ENCODE measurements at places on chromosomes 1 and 21.

- DNase-seq = peak; percentile 59
Measured at GRCh38 chr1:93344886-93345632, 648 bp upstream of the DR1 start.

DNA sequence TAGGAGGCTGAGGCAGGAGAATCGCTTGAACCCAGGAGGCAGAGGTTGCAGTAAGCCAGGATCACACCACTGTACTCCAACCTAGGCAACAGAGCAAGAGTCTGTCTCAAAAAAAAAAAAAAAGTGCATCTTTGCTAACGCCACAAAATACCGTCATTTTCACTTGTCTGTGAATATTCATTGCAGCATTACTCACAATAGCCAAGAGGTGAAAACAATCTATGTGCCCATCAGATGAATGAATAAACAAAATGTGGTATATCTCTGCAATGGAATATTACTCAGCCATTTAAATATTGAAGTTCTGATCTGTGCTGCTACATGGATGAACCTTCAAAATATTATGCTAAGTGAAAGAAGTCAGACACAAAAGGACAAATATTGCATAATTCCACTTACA is 7.9 kb upstream of the TIAM1 start:
- DNase-seq = no peak

DNA sequence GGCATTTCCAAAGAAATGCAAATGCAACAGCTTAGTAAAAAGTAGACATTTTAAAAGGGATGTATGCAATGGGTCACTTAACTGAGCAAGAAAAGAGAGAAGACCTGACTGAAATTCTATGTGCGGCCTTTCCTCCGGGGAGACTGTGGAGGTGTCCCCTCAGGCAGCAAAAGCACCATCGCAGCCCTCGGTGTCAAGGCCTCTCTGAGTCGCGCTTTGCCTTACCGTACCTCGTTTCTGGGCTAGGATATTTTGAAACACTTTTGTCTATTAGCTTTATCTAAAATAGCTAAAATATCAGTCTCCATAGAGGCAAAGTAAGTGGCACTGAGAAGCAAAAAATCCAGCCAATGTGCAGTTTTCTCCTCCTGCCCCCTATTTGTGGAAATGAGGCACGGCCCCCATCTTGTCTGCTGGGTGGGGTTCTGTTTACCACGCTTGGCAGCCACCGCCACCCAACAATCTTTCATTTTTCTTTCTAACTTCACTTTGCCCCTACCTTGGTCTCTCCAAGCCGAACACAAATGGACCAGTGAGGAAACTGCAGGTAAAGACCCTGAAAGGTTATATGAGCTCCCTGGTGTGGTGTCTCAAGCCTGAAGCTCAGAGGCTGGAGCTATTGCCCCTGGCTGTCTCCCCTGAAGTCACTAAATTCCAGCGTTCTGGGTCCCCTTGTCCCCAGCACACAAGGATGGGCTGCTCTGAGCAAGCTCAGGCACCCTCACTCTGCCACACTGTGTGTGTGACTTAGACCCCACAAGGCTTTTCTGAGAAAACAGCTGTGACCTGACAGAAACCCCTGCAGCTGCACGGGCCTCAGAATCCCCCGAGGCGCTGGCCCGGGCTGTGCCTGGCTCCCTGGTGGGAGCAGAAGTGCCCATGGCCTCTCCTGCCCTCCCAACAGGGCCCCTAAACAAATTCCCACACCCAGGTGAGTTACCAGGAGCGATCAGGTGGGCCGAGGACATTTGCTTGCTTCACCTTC is 1.6 kb downstream of the CD247 start:
- DNase-seq = no peak

- DNase-seq = no peak
Measured at GRCh38 chr1:113429461-113430153, 39.3 kb downstream of the MAGI3 start.

GRCh38 chr1:99438656-99439230 is 174.5 kb downstream of the PLPPR4 start:
- no peak for DNase-seq

- DNase-seq = peak; percentile 49
Measured at GRCh38 chr21:36134803-36135390, at the start of gene CBR3. CBR3 (plus strand) TSS chr21:36135079; CDS start chr21:36135193, 114 bp downstream.

GRCh38 chr1:115198938-115199337 is 109.6 kb upstream of the TSPAN2 start:
- DNase-seq = no peak

DNA sequence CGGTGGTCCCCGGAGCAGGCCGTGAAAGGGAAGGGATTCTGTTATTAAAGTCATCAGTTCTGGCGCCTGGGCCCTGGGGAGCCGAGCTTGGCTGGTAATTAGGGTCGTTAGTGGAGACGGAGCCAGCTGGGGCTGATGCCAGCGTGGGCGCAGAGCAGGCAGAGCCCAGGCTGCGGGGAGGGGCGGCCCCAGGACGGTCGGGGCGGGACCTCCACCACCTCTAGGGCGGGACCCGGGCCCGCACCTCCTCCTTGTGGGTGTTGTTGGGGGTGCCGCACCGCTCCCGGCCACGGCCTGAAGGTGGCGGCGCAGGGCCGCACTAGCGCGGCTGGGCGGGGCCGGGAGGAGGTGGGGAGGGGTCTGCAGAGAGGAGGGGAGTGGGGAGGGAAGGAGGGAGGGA is 470.6 kb downstream of the PTPRU start:
- peak; percentile 10 for DNase-seq

DNA sequence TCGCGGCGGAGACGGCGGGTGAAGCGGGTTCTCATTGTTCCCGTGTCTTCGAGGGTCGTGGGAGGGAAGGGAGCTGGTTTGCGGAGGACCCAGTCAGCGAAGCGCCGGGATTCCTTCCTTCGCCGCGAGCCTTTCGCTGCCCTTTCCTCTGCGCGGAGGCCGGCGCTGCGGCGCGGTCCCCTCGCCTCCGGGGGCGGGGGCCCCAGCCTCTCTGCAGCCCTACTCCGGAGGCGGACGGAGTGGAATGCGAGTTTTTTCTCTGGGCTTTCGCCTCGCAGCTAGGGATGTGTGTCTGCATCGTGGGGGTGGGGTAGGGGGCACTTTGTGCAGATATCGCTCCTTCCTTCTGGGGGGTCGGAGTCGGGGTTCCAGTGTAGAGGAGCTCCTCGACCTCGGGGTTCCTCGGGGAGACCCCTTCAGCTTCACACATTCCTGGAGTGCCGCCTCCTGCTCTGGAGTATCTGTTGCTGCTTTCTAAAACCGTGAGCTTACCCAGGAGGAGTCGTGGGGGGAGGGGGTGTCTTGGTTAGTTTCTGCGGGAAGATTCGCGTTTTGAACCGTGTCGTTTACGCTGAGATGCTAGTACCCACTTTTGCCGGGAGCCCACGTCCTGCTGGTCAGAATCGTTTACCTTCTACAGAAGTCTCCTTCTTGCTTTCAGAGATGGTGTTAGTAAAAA is 595 bp downstream of the RNF2 start:
- peak; percentile 60 for DNase-seq

GRCh38 chr1:205304695-205305070 is 16.9 kb downstream of the NUAK2 start:
- no peak for DNase-seq

- no peak for DNase-seq
Measured at GRCh38 chr1:236691348-236691747, 5.0 kb downstream of the ACTN2 start.

GRCh38 chr1:7705048-7705907 is 65.8 kb upstream of the VAMP3 start:
- DNase-seq = no peak

GRCh38 chr1:164667001-164667400 is 108.0 kb downstream of the PBX1 start:
- peak; percentile 20 for DNase-seq

DNA sequence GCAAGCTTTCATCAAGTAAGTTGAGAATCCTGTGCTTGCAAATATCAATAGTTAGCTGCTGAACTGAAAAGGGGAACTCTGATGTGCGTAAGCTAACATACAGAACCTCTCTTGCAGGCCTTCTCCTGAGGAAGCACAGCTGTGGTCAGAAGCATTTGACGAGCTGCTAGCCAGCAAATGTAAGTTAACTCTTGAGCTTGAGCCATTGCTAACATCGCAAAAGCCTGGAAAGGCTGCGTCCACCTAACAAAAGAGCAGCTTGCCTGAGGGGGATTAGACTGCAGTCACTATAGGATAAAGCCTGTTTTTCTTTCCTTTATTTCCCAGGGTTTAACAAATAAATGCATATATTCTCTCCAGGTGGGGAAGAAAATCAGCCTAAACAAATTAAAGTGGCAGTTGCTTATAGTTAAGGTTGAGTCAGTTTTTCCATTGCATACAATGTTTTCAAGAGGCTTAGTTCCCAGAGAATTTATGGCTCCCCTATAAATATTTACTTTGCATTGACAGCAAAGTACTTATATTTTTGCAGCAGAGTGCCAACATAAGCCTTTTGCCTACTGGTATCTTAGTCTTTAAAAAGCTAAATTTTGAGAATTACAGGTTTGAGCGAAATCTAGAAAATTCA is 1.5 kb downstream of the RGS2 start:
- peak; percentile 92 for DNase-seq

DNA sequence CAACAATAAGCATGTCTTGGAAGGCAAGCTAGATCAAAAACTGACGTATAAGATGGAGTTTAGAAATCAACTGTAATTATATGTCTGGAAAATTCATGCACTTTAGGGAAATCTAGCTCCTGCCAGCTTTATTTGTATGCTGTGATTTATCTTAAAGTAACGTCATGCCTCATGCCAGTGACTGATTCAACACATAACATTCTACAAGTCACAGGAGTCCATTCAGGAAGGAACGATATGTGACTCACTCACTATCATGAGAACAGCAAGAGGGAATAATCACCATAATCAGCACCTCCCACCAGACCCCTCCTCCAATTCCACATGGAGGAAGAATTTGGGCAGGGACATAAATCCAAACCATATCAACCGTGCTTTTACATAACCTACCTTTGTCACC is 682.4 kb upstream of the ADAMTS5 start:
- DNase-seq = no peak

DNA sequence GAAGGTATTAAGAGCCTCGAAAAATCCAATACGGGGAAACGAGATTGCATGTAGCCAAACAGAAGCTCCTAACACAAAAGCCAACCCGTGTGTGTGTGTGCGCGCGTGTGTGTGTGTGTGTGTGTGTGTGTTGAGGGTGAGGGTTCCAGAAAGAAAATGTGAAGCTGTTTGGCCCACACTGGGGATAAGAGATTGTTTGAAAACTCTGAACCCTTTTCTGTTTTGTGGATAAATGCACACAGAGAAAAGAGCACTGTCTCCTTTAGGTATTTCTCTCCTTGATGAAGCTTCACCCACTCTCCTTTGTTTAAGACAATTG is 1.9 kb downstream of the WLS start:
- no peak for DNase-seq

GRCh38 chr1:113666126-113666525 is 93.2 kb downstream of the PHTF1 start:
- no peak for DNase-seq

DNA sequence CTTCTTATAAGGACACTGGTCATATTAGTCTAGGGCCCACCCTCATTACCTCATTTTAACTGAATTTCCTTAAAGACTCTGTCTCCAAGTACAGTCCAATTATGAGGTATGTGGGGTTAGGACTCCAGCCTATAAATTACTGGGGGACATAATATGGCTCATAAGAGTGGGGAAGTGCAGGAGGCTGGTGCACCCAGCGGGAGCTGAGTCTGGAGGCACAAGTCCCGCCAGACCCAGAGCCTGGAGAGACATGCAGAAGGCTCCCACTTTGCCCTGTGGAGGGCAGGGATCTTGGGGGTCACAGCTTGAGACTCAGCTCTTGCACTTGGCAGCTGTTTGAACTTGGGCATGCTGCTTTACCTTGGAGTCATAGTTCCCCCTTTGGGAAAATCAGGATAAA is 250.4 kb downstream of the RHOU start:
- no peak for DNase-seq

DNA sequence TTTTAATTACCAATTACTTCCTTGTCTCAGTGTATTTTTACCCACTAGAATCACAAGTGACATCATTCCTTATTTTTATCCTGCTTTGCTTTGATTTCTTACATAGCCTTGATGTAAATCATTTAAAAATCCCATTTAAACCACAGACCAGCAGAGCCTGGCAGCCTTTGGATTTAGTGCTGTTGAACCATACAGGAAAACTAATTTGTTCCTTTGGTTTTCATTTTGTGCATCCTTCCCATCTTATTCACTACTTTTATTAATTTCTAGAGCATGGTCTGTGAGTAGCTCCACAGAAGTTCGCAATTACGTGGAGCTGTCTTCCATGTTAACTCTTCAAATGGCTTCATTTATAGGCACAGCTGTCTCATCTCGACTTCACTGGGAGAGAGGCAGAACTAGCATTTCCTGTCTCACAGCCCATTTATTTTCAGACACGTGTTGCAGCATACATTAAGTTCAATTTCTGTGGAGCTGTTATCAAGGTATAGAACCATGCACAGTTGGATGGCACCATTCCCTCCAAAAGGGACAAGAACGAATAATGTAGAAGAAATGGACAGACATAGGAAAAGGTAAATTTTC is 235.3 kb downstream of the MRPL39 start:
- no peak for DNase-seq

DNA sequence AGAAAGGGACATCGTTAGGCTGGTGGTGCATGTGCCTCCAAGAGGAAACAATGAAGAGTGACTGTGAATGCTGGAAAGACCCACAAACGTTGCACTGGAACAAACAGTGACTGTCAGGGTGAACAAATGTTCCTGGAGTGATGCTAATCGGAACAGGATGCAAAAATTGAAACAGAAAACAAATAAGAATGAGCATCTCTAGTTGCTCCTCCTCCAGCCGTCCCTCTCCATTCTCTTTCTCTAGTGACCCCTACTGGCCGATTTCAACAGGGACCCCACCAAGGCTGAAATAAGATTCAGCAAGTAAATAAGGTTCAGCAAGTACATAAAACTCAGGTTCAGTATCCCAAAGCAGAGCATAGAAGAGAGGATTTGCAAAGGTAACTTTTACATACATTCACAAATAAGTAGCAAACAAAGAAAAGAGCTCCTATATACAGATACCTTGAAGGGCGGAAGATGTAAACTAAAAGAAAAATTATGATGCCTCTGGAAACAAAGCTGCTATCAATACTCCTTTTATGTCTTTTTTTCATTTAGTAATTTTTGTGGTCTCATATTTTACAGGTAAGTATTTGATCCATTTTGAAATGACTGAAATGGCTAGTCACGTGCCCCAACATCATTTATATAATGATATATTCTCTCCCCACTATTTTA is 836.1 kb upstream of the ADAMTS5 start:
- peak; percentile 39 for DNase-seq

DNA sequence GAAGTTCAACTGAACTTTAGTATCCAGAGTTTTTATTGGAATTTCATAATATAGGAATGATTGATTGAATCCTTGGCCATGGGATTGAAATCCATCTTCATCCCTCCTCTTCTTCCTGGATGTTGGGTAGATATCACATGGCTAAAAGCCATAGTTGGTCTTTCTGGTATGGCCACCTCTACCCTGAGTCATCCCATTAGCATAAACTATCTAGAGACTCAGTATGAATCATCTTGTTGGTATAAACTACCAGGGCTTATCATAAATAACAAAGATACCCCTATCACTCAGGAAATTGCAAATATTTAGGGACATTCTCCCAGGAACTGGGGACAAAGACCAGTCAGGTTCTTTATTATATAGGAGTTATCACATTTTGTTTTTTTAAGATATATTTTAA is 21.2 kb upstream of the ZP4 start:
- no peak for DNase-seq

Data from NB4 (cell line).